ENCODE measurements at places on chromosomes 4 and X.

GRCh38 chr4:60992037-60992436 is 208.1 kb upstream of the ADGRL3 start:
- no peak for ATAC-seq

GRCh38 chr4:114401483-114401882 is 197.1 kb upstream of the UGT8 start:
- no peak for ATAC-seq

DNA sequence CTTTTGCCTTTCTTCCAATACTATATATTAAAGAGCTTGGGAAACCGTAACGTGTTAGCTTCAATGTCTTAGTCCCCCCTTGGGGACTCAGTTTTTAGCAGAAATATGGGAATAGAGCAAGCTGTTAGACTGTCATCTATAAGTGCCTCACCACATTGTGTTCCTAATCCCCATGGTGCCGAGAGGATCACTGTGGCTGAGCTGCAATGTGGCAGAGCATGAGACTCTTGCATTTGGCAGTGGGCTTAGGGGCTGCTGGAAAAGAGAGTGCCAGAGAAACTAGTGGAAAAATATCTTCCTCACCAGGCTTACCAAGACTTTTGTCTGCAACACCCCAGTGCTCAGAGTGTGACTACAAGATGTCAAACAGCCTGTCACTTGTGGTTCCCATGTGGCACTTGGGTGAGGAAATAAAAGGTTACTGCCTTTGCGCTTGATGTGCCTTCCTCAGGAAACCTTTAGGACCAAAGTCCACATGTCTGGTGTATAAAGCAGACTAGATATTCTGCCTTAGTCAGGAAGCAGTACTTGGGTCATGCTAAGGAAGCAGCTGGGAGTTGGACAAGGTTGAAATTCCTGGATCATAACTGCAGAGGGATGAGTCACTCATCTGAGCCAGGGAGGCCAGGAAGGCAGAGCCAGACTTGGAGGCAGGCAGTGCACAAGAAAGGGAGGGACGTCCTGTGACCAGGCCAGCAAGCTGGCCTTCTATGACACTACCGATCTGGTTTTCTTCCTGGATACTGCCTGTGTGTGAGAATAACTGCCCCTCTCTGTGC is 9.7 kb upstream of the MAGEA4 start:
- ATAC-seq: peak; percentile 98

DNA sequence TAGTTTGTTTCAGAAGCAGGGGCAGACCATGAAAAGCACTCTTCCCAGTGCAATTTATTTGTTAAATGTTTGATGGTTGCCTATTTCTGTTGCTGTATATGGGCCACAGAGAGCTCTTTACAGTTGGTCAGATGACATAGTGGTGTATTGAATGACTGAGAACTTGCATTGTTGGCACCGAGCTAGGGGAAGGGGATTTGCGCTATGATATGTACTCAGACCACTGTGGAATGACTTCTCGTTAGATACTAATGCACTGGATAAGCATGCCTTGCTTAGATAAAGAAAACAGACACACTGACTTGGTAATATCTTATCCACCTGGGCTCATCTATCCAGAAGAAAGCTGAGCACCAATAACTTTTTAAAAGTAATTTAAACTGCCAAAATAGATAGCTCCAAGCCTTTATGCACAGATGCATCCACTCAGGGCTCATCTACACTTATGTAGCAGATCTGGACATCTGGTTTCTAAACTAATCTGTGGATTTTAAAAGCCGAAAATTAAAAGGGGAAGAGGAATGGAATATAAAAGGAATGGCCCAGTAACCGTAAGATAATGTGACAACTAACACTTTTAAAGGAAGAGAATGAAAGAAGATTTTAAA is 132.7 kb downstream of the GATB start:
- ATAC-seq: peak; percentile 37

DNA sequence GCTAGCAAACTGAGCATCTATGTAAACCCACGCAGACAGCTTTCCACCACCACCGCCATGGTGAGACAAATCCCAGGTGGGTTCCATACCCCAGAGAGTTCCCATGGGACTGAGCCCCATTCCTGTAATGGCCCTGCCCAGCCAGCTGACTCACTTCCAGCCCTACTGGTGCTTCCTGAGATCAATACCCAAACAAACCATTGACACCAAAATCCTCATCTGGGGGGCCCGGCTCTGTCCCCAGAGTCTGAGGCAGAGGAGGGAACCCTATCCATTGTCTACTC is 30.1 kb upstream of the JAKMIP1 start:
- ATAC-seq: no peak

- ATAC-seq: no peak
Measured at GRCh38 chrX:17023661-17024060, 77.2 kb downstream of the REPS2 start.

GRCh38 chr4:164615964-164616363 is 138.0 kb upstream of the SMIM31 start:
- no peak for ATAC-seq

DNA sequence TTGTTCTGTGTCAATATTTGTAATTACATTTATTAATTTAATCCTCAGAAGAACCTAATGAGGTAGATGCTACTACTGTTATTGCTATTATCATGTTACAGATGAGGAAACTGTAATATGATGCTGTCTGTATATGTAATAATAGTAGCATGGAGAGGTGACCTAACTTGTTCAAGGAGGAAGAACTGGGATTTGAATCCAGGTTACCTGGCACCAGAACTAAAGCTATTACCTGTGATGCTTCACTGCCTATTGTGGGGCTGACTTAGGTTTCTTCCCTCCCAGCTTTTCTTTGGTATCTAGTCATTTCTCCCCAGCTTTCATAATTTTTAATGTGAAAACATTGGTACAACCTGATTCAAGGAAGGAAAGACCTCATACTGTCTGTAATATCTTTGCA is 43.6 kb downstream of the RAPGEF2 start:
- ATAC-seq: peak; percentile 43

- ATAC-seq: peak; percentile 76
Measured at GRCh38 chr4:155667568-155668511, 1.2 kb downstream of the GUCY1A1 start.

DNA sequence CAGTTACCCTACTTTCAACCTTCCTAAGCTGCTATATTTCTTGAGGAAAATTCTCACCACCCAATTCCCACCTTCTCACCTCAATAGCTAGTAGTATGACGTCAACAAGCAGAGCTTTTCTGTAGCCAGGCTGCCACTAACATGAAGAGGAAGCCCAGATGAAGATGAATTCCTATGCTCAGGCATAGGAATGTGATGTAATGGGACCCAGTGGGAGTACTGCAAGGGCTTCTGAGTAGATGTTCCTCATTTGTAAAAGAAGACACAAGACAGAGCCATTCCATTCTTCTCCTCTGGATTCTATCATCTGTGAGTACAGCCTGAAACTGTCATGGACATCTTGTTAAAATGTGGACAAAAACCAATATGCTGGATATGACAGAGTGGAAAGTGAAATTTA is 81.6 kb upstream of the KLF3 start:
- no peak for ATAC-seq

DNA sequence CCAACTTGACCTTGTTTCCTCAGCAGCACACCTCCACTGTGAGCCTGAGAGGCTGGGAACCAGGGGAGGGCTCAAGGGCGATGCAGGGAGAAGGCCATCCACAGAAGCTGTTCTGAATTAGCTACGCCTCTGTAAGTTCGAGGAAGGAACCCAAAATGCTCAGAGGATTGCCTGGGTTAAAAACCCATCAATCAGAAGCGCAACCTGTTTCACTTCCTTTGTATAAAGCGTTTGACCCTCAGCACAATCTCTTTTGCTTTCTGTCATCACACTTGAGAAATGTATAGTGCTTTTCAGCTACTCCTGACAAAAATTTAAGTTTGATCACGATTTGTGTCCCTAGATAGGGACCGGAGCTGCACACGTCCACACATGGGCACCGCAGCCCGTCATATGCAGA is 48.0 kb upstream of the MAP3K15 start:
- ATAC-seq: no peak

- ATAC-seq: no peak
Measured at GRCh38 chr4:40204507-40205258, 7.9 kb downstream of the RHOH start.

- no peak for ATAC-seq
Measured at GRCh38 chr4:57318703-57319102, 208.5 kb upstream of the IGFBP7 start.

DNA sequence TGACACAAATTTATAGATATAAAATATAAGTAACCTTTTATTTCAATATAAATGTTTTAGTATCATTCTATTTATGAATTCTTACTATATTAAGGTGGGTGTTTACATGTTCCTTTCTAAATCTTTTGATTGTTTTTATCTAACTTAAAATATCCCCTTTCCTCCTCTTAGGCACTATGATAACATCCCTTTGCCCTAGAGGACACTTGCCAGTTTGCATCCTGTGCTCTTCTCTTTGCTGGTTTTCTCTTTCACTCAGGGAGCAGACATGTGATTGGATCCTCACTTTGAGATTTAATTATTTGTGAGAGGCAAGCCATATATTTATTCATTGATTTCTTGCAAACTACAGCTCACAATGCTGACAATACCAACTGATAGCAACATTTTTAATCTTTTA is 16.2 kb downstream of the LRIT3 start:
- no peak for ATAC-seq

DNA sequence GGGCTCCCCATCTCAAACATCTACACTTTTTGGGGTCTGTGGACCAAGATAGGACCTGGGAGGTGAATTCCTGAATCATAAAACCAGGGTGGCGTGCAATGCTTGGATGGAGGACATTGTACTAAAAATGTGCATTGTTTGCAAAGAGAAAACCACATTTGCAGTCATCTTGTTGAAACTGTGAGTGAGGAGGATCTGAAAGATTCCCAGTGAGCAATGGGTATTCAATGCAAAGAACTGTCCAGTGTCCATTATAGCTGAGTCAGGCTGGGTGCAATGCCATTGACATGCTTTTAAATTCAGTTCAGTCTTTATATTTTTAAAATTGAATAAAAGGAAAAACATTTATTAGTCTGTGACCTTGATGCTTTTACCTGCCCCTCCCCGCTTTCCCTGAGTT is 215.7 kb downstream of the STK32B start:
- no peak for ATAC-seq

DNA sequence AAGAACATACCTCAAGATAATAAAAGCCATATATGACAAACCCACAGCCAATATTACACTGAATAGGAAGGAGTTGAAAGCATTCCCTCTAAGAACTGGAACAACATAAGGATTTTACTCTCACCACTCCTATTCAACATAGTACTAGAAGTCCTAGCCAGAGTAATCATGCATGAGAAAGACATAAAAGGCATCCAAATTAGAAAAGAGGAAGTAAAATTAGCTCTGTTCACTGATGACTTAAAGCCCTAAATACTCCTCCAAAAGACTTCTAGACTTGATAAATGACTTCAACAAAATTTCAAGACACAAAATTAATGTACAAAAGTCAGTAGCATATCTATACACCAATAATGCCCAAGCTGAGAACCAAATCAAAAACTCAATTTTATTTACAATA is 235.7 kb downstream of the NKX6-1 start:
- no peak for ATAC-seq

DNA sequence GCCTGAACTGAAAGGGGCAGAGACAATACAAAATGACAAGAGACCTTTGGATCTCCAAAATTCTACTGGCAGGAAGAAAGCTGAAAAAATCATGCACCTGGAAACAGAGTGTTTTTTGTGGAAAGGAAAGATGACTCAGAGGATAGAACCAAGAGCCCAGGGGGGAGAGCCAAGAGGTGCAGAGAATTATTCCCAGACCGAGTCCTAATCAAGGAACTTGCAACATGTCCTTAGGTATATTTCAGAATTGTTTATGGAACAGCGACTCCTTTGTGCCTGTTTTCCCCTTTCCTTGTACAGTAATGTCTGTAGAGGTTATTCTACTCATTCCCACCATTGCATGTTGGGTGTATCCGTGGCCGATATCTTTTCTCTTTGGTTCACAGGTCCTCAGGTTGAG is 71.7 kb downstream of the YIPF6 start:
- ATAC-seq: no peak

- ATAC-seq: no peak
Measured at GRCh38 chrX:1009771-1010170, 202.7 kb downstream of the CRLF2 start.

- peak; percentile 9 for ATAC-seq
Measured at GRCh38 chrX:110003167-110004156, 548 bp downstream of the TMEM164 start.

- ATAC-seq: no peak
Measured at GRCh38 chr4:5371415-5372190, 320.3 kb downstream of the STK32B start.

DNA sequence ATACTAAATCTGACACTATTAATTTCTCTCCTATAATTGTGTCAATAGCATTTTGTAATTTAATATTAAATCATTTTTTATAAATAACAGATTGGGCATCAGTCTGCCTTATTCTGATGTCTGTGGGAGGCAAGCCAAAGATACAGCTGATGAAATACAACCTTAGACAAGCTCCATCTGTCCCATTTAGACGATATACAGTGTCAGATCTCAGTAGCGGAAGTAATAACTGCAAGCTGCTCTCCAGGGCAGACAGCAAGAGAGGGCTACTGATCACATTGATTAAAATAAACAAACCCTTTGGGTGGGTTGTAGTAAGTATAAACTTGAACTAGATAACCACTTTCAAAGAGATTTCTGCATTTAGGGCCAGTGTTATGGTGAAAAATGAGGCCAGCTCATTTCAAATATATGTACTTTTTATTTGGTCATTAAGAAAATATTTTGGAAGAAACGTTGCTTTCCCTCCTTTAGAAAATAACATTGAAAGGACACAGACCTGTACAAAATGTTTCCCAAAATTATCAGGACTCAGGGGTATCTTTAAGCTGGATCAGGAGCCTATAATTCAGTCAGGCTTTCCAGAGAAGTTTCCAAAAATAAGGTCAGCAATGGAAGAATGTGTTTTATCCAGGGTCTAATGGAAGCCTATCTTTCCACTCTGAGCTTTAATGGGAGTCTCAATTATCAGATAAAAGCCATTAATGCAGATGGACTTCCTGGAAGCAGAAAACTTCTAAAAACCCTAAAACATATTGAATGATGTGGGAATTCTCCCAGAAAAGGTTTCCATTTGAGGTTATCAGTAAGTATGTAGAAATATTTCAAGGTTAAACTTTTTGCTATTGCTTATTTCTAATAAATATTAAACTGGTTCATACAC is 1028.8 kb upstream of the IGFBP7 start:
- ATAC-seq: no peak

DNA sequence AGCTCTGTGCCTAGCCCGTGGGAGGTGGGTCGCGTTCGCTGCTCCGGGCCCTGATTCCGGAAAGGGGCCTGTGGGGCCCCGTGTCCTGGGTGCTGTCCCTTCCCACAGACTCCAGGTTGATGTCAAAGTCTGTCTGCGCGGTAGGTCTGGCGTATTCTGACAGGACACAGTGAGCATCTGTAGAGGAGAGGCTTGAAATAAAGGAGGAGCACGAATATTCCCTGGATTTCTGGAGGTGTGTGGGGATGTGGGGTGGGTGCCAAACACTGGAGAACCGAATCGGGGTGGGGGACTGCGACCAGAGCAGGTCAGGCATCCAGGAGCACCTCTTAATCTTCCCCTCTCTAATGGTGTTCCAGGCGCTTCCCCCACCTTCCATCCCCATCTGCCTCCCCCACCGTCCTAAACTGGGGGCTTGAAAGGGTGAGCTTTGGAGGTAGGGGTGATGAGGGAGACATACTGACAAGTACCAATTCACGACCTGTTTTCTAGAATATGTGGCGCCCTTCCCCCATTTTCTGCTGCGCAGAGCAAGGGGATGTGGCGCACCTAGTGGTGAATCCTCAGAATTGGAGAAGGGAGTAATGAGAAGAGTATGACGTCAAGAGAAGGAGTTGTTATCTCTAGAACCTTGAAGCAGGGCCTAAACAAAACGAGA is 877 bp downstream of the GPRASP1 start:
- peak; percentile 80 for ATAC-seq

GRCh38 chrX:132876523-132877338 is 81.7 kb downstream of the HS6ST2 start:
- no peak for ATAC-seq
